Activated naive CD4-positive, alpha-beta T cell treated with anti-CD3 and anti-CD28 coated beads, Interleukin-2, amount 50 U/mL, for 16 hours (primary cell): ENCODE measurements at places on chromosomes 1 and 21.

DNA sequence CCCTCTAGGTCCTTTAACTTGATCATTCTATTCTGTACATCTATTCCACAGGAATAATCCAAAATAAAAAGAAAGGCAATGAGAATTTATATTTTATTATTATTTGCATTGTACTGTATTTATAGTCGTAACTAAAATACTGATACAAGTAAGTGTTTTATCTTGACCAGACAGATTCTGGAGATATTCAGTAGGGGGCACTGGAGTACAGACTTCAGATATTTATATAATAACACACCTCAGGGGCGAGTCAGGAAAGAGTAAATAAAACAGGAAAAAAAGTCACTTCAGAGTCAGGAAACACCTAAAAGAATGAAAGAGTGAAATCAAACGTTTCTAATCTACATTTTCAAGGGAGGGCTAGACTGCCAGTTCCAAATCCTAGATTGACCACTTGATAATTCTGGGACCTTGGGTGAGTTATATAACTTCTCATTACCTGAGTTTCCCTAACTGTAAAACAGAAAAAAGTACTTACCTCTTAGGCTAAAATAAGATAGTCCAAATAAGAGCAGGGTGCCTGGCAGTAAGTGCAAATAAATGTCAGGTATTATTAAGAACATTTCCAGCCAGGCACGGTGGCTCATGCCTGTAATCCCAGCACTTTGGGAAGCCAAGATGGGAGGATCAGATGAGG is 31.1 kb upstream of the MTF1 start:
- DNase-seq = no peak

DNA sequence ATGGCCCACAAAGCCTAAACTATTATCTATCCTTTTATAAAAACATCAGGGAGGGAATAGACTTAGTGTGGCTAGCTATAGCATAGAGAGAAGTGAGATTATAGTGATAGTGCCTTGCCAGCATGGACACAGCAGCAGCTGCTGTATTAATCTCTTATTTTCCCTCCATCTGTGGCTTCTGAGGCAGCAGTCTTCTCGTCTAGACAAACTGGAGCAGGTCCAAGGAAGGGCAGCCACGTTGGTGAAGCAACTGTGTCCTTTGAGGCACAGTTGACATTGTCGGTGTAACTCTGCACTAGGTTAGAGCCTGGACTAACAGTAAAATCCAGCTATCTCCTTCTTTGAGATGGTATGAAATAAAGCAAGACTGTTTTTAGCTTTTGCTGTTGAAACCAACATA is 131.3 kb downstream of the CACHD1 start:
- no peak for DNase-seq

DNA sequence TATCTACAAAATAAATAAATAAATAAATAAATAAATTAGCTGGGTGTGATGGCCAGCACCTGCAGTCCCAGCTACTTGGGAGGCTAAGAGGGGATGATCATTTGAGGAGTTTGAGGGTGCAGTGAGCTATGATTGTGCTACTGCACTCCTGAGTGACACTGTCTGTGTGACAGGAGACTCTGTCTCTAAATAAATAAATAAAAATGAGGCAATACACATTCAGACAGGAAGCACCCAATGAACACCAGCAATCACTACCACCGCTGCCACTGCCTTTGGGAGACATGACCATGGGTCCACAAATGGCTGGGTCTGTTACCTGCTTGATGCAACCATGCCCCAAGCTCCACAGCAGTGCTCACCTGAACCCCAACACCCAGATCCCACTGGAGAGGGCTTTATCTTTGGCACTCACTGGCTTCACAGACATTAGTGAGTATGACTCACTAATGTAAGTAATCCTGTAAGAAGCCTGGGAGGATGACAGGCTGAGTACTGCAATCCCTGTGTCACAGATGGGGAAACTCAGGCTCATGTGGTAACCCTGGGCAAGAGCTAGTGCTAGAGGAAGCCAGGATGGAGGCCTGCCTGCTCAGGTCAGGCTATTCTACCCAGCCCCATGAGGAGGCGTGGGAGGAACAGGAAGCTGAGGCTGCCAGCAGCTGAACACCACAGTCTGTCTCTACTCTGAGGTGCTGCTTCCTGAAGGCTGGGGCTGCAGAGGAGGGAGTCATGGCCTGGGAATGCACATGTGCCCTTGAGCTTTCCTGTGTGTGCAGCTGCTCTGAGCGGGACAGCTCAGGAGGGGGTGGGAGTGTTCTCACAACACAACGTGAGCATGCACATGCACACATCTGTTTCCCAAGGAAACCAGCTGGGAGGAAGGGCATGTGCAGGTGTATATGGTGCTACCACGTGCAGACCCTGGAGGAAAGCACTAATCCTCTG is 43.0 kb downstream of the SLC9A1 start:
- peak; percentile 58 for DNase-seq

- no peak for DNase-seq
Measured at GRCh38 chr1:102772831-102773230, 335.5 kb downstream of the COL11A1 start.

DNA sequence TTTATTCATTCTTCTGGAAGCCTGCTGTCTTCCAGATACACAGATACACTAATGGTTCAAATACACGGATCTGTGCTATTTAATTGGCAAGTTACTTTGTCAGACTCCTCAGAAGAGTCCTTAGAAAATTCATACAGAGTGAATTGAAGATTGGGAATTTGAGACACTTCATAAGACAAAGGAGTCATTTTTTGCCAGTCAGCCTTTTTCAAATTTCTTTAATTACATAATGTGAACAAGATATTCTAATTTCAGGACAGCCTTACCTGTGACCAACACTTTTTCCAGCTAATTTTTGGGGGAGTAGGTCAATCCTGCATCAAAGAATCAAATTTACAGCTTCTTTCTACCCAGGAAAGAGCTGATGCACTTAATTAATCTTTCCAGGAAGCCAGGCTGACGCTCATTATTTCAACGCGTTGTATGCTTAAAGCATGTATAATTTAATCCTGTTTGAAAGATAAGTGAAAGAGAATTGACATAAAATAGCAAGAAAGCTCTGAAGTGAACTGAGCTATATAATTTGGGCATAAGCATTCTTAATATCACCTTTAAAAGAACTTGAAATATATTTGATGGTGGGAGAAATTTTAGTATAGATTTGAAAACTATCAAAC is 12.8 kb upstream of the NRIP1 start:
- no peak for DNase-seq

- DNase-seq = no peak
Measured at GRCh38 chr1:87513255-87513654, 184.6 kb downstream of the LMO4 start.

DNA sequence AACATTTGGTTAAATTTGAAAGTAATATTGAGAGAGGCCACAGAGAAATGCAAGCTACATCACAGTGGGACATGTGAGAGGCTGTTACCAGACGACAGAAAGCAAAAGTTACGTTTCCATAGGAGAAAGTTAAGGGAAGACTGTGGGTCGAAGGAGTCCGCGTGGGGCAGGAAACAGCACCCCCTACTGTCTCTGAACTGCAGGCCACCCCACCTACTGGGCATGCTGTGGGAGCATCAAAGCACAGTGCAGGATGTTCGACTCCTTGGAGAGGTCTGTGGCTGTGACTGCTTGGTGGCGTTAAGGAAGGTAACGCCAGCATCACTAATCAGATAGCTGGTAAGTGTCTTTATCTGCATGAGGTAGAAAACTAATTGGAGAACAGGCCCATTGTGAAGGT is 123.9 kb downstream of the PTBP2 start:
- DNase-seq = no peak

DNA sequence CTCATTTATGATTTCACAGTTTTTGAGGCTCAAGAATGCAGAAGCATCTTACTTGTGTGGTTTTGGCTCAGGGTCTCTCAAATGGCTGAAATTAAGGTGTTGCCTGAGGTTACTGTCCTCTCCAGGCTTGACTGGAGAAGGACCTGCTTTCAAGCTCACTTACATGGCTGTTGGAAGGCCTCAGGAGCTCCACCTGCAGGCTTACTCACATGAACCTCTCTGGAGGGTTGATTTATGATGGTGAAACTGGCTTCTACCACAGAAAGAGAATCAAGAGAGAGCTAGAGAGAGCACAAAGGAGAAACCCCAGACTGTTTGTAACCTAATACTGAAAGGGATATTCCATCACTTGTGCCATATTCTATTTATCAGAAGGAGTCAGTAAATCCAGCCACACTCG is 6.2 kb upstream of the KCNK2 start:
- DNase-seq = no peak

GRCh38 chr21:24046829-24047443 is 1560.3 kb downstream of the MRPL39 start:
- DNase-seq = no peak

- DNase-seq = no peak
Measured at GRCh38 chr1:117795190-117795589, 134.2 kb downstream of the GDAP2 start.

DNA sequence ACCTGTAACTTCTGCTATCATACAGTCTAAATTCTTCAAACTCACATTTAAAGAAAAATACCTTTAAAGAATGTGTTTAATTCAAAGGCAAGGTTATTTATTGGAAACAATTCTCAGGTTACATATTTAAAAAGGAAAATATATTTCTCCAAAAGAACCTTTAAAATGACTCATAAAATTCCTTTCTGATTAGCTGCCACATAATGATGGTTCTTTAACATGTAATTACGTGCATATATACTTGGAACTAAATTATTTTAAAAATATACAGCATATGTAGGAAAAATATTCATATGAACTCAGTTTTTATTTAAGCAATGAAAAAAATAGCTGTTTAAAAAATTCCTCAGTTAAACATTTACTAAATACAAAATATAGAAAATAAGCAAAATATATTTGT is 173.6 kb downstream of the COP1 start:
- no peak for DNase-seq

DNA sequence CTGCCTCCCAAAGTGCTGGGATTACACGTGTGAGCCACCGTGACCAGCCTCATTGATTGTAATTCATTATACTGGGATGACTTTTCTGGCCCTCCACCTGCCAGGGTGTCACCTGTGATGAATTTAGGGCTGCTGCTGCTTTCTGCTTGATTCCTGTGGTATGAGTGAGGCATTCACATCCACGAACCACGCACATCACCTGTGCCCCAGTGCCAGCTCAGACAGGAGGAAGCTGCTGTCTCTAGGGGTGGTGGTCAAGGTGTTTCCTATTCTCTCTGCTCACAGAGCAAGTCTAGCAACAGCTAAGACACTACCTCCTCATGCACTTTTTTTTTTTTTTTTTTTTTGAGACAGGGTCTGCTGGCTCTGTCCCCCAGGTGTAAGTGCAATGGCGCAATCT is 12.3 kb upstream of the LDLRAD2 start:
- DNase-seq = no peak

DNA sequence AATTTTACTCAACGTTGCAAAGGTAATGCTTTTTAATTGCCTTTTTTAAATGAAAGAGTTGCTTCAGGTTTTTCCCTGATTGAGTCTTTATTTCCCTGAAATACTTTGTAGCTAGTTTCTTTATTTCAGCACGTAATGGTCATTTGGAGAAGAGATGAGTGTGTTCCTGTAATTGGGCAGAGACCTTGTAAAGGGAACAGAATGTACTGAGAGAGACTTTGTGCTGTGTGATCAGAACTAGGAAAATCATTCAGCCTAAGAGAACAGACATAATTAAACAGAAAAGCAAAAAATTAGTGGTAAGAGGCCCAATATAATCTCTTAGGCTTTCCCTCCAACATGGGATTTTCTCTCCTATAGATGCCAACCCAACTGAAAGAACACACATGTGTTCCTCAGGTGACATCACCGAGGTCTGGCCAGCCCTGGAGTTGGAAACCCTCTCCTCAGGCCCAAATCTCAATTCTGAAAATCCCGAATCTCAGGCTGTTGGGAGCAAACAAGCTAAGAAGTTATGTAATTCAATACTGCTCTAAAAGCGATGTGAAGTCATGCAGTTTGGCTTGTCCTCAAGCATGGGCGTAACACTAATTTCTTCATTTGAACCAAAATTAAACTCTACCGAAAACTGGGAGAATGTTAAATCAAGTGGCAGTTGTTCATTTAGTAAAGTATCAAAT is 102.0 kb downstream of the TGFB2 start:
- no peak for DNase-seq

DNA sequence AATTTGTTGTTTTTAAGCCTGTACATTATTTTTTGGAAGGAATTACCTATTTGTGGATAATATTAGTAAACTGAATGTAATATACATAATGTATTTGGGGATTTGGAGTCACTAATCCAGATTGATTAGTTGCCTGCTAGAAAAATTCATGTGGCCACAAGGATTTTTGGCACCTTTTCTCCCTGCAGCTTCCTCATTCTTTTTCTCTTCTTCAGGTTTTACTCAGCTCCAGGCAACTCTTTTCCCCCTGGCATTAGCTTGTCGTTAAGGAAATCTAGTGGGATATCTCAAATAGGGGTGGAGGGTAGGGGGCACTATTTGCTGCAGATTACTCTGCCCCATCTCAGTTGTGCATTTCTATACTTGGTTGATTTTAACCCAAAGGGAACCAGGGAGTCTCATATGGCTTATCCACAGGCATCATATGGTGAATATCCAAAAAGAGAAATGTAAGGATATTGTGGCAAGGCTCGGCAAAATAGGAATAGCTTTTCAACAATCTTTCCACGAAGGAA is 203.1 kb downstream of the NFIA start:
- no peak for DNase-seq

GRCh38 chr1:227781314-227781930 is 34.1 kb upstream of the PRSS38 start:
- no peak for DNase-seq

DNA sequence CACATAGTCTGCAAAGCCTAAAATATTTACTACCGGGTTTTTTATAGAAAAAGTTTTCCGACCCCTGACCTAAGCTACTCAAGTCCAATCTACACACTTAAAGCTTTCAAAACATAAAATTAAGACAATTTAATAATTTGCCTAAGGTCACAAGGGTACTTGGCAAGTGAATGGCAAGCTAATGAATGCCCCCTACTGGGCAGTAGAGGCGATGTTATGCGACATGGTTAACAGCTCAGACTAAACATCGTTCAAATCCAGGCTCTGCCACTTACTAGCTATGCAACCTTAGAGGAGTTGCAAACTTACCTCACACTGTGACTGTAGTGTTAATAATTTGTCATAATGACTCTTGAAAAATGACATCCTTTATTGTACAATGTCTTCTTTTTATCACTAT is 317.2 kb upstream of the NFIA start:
- no peak for DNase-seq

DNA sequence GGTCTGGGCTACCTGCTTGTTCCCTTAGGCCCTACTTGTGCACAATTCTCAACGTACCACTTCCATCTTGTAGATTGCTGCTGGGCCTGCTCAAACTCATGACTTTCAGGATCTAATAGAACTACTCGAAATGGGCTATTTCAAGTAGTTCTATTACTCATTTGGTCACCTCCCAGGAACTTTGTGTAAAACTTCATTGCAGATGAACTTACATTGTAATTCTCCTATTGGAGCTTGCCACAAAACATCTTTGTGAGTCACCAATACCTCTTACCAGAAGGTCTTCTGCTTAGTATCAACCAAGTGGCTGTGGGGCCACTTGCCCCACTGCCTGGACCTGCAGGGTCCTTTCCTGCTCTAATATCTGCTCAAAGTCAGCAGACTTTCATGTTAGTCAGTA is 10.7 kb upstream of the MYOCOS start:
- DNase-seq = no peak
